G401 (cell line): ENCODE measurements at places on chromosomes 2 and 18. TPM values are rescaled to one million over a fixed set of nuclear protein-coding genes. Genes with fewer than 3 reads are reported as not detected.

CCDC141 gene
- total RNA-seq, result 0.20 and 1.2 TPM in 2 replicates

REEP1 gene
- total RNA-seq, result 1.1 and 4.2 TPM in 2 replicates

CTLA4 gene
- not detected in 2 replicates for total RNA-seq

ROCK1 gene
- 10.8 and 20.0 TPM in 2 replicates for total RNA-seq

CD207 gene
- 0.10 and 0.37 TPM in 2 replicates for total RNA-seq

GBX2 gene
- total RNA-seq, result 25.0 and 39.2 TPM in 2 replicates

POTEI gene
- total RNA-seq, result under 0.01 TPM in 1 of 2 replicates, not detected in the other

IL1RN gene
- not detected in 2 replicates for total RNA-seq

KCNG2 gene
- total RNA-seq, result 3.8 and 8.6 TPM in 2 replicates

- no peak for DNase-seq
These were observed 82.6 kb upstream of the FOSL2 start for GRCh38 chr2:28310107-28310506.

DNA sequence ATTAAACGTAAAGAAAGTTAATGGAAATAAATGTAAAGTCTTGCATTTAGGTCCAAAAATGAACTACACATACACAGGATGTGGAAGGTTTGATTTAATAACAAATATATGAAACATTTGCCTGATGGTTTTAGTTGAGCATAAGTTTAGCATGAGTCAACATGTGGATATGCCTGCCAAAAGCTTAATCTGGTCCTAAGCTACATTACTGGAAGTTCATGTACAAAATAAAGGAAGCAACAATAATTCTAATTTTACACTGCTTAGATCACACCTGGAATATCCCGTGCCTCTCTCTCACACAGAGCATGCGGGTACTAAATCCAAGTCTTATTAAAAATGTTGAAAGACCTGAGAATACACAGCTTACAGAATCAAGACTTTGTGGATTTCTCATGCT, 276.5 kb upstream of the NRP2 start:
- no peak for DNase-seq

GRCh38 chr2:128310094-128310716, 8.5 kb downstream of the HS6ST1 start:
- DNase-seq, result no peak

DNA sequence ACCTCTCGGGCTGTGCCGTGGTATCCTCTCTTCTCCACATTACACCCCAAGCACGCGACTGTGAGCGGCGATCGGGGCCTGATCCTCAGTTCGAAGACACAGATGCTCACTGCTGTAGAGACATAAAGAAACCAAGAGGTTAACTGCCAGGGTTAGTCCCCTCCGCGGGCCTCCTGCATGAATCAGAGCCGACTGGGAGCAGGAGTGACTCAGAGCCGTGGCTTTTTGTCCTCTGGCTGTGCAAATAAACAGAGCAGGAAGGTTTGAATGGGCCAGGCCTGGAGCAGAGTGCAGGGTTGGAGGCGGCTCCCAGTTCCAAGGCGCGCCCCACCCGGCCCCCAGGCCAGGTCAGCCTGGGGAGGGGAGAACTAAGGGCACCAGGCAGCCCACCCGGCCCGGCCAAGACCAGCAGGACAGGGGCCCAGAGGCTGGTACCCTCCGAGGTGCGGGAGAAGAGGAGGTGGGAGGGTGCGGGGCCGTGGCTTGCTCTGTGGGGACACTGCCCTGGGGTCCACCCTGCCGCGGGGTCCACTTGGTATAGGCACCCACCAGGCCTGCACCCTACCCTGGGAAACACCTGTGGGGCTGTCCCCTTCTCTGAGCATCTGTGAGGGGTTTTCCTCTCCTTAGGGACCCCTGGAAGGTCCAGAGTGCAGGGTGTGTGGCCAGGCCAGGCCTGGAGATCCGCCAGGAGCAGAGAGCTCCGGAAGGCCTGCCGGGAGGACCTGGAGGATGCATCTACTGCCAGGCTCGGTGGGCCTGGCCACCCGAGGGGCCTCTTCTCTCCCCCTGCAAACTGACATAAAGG, 16.5 kb downstream of the TWIST2 start:
- DNase-seq, result peak; percentile 28

GRCh38 chr2:241763551-241764274, 12.9 kb upstream of the GAL3ST2 start:
- DNase-seq, result no peak

- DNase-seq, result no peak
These were observed 29.5 kb upstream of the ITGB6 start for GRCh38 chr2:160229591-160229990.

DNA sequence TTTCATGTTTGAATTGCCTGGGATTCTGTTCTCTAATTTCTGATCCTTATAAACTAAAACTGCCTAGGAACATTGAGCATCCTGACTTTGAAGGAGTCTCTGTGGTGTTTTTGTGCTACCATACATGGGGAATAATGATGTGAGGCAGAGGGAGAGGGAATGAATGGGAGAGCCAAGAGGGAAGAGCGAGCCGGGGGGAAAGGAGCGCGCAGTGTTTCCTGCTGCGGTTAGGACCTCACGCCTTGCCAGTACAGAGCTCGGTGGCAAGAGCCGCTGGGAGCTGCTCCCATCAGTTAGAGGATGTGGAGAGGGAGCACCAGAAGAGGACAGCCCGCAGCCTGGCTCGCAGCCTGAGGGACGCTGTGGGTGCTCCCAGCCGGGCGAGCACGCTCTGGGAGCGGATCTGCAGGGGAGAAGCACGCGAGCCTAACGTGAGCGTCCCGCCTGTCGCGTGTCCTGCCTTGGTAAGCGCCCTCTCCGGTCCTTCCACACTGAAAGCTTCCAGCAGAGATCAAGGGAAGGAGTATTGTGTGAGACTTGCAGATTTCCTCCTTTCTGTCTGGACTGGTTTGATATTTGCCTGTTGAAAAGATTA, 114.7 kb downstream of the FAM210A start:
- DNase-seq, result peak; percentile 64

DNA sequence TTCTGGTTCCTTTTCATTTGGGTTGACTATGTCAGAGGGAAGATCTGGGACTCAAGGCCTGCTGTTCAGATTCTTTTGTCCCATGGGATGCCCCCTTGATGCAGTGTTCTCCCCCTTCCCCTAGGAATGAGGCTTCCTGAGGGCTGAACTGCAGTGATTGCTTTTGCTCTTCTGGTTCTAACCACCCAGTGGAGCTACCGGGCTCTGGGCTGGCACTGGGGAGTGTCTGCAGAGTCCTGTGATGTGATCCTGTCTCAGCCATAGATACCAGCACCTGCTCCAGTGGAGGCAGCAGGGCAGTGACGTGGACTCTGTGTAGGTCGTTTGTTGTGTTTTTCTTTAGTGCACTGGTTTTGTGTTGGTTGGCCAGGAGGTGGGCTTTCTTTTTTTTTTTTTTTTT, 32.1 kb upstream of the RHOB start:
- DNase-seq, result no peak

- no peak for DNase-seq
These were observed 4.5 kb upstream of the STON1 start for GRCh38 chr2:48525269-48525943.

- no peak for DNase-seq
These were observed 283.0 kb downstream of the ALPK2 start for GRCh38 chr18:58345875-58346274.

DNA sequence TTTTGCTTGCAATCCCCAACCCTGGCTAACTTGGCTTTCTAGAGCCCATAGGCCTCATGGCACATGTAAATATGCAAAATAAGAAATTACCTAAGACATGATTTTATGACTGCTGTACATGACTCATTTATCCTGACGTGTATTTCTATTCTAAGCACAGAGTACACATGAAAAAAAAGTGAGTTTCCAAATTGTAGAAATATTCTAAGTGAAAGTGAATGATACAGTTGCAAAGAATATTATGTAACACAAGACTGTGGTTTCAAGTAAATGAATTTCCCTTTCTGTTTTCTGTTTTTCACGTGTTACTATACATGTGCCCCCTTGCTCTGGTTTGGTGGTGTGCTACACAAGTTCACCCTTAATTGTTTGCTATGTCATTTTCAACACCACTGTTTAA, 162.4 kb downstream of the LRP1B start:
- DNase-seq, result no peak

DNA sequence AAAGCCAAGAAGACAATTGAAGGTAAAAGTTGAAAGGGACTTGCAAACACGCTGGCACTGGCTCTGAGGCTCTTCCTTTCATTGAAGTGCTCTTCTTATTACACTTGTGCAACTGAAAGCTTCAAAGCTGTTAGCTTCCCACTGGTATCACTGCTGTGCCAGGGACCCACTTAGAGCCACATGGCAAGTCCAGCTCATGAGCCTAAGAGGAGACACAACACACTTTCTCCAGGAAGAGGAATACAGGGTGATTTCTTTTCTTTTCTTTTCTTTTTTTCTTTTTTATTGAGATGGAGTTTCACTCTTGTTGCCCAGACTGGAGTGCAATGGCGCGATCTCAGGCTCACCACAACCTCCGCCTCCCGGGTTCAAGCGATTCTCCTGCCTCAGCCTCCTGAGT, 218.2 kb downstream of the ATAD2B start:
- DNase-seq, result no peak

DNA sequence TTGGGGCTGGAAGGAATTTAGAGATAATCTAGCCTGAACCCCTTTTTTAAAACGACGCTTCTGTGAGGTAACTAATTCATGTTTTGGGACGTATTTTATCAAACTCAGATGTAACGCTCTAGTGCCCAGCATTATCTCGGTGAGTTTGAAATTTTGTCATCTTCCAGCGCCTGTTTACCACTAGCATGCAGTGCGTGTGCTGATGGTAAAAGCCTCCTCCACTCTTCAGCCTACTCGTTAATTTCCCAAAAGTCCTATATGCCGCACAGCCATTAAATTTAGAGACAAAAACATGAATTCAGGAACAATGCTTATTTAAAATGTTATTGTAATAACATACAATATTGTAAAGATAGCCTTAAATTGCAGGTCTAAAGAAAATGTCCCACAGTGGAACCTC, 2.8 kb downstream of the ZCCHC2 start:
- DNase-seq, result peak; percentile 47

DNA sequence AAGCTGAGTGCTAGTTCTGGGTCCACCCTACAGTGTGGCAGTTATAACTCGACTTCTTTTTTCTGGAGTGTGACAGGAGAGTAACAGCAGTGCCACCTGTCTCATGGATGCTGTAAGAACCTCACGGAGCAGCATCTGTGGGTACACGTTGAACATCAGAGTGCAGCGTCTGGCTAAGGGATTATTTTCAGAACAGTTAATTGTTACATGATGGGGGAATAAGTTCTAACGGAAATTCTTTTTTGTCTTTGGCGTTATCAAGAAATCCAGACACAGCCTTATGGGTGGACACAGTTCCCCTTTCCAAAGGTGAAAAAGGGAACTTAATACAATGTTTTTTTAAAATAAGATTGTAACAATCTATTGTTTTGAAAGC, 28.3 kb upstream of the TOGARAM2 start:
- peak; percentile 21 for DNase-seq

DNA sequence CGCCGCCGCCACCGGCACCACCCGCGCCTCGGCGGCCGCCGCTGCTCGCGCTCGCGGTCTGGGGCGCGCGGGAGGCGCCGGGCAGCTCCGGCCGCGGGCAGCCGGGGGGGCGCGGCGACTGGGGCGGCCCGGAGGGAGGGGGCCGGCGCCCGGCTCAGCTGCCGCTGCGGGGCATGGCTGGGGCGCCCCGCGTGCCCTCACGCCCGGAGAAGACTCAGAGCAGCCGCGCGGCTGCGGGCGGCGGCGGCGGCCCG, 295 bp downstream of the GAREM1 start:
- DNase-seq, result no peak

DNA sequence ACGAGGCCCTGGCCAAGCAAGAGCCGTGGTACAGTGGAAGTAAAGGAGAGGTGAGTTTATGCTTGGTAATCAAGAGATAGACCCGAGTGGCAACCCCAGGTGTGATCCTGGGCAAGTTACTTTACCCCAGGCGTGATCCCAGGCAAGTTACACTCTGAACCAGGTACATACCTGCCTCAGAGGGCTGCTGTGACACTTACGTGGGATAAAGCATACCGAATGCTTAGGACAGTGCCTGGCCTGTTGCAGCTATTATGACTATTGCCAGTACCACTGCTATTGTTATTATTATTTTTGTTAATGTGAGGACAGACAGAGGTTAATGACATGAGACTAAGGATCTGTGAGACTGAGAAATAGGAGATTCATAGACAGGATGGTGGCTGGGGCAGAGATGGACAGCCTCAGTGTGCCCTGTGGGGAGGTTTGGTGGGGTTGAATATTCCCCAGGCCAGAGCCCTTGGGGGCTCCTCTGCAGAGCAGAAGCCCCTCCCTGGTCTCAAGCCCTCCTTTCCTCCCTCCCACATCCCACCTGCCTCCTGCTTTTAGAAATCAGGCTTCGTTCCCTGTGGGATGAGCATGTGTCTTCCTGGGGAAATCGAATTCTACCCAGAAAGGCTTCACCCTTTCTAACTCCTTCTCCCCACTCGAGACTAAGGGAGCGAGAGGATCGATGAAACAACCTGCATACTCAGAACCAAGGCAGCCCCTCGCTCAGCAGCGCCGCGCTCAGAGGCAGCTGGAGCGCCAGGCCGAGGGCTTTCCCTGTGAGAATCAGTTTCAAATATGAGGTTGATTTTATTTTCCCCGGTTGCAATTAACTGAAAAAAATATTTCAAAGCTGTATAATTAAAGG, 62.0 kb upstream of the SIX3 start:
- DNase-seq, result no peak

DNA sequence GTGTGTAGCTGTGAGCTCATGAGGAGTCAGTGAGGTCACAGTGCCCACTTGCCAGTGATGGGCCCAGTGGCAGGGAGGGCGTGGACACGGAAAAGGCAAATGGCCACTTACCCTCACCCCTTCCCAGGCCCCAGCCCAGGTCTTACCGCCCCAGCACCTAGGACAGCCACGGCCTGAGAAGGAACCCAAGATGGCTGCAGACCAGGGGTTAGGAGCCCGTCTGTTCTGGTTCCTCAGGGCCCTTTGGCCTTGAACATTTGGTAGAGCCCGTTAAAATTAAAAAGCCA, 74.1 kb downstream of the EMX1 start:
- no peak for DNase-seq
